ENCODE measurements at places on chromosomes 13 and 19.
A peak's percentile ranks its signal among the peaks of the same experiment; 100 is the strongest.

- DNase-seq: peak; percentile 69
Measured at GRCh38 chr19:13207846-13208671, 57.8 kb downstream of the IER2 start.

DNA sequence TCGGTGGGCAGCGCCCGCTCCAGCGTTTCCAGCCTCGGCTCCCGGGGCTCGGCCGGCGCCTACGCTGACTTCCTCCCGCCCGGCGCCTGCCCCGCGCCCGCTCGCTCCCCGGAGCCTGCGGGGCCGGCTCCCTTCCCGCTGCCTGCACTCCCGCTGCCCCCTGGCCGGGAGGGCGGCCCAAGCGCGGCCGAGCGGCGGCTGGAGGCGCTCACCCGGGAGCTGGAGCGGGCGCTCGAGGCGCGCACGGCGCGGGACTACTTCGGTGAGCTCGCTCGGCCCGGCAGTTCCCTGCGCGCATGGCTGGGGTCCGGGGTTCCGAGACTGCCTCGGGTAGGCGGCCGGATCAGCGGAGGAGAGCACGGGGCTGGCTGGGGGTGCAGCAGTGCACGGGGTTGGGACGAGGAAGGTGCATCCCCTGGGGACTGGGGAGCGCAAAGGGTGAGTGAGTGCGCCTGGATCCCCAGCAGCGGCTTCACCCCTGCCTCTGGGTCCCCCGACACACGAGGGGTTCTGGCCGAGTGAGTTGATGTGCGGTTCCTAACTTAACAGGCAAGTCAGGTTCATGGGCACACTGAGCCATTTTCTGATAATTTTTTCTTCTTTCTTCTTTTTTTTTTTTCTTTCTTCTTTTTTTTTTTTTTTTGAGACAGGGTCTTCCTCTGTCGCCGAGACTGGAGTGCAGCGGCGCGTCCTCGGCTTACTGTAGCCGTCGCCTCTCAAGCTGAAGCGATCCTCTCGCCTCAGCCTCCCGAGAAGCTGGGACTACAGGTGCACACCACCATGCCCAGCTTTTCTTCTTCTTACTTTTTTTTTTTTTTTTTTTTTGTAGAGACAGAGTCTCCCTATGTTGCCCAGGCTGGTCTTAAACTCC lies 1.1 kb downstream of the WTIP start:
- DNase-seq: no peak

DNA sequence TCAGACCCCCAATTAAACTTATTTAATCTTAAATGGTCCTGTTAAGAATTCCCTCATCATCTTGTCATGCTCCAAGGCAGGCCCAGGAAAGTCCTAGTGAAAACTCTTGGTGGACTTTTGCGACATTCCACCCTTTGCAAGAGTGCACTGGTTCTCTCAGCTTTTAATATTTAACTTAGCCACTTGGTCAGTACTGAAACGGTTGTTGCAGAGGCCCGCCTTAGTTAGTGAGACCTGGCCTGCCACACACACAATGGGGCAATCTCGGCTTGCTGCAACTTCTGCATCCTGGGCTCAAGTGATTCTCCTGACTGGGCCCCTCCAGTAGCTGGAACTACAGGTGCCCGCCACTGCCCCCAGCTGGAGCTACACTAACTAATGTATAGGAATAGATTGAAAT lies 1366.0 kb downstream of the UQCRFS1 start:
- DNase-seq: no peak

GRCh38 chr19:57434386-57435061 lies 601 bp upstream of the ZNF749 start:
- no peak for DNase-seq

DNA sequence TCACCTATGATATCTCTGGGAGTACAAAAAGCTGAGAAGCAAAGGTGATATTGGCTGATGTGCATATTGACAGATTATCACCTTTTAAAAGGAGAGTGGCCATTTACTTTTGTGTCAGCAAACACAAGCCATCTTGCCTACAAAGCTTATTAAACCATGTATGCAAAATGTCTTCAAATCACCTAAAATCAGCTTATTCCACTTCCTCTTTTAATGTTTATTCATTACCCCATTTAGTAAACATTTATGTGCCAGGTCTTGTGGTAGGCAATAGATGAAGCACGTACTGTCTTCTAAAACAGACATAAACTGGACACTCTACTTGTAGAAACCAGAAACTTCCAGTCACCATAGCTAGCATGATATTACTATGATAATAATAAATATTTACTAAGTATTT lies 354.6 kb downstream of the RBM26 start:
- DNase-seq: no peak

- DNase-seq: no peak
Measured at GRCh38 chr19:1151037-1151724, 22.9 kb downstream of the SBNO2 start.

GRCh38 chr13:97348569-97349100 lies 85.3 kb upstream of the RAP2A start:
- DNase-seq: no peak

GRCh38 chr13:38412266-38412665 lies 62.6 kb downstream of the UFM1 start:
- no peak for DNase-seq

- DNase-seq: no peak
Measured at GRCh38 chr19:18452386-18452785, 14.5 kb upstream of the ISYNA1 start.

DNA sequence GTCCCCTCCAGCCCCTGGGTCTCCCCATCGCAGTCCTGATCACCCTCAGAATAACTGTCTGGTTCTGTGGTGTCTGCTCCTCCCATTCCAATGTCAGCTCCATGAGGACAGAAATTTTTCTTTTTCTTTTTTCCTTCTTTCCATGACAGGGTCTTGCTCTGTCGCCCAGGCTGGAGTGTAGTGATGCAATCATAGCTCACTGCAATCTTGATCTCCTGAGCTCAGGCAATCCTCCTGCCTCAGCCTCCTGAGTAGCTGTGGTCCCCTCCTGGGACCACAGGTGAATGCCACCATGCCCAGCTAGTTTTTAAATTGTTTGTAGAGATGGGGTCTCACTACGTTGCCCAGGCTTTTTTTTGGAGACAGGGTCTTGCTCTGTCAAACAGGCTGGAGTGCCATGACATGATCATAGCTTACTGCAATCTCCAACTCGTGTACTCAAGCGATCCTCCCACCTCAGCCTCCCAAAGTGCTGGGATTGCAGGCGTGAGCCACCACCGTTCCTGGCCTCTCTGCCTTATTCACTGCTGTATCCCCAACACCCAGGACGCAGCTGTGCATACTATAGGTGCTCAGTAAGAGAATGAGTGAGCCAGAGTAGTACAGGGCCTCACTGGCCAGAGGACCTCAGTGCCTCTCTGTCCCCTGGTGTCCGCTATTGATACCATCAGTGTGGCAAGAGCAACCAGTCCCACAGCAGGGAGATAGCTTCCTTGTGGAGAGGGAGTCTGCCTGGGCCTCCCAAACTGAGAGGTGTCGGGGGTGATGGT lies 5.2 kb upstream of the DOCK6 start:
- no peak for DNase-seq

GRCh38 chr19:13146763-13147563 lies 3.2 kb downstream of the STX10 start:
- DNase-seq: no peak

- DNase-seq: no peak
Measured at GRCh38 chr19:29086182-29086581, 126.8 kb downstream of the UQCRFS1 start.

DNA sequence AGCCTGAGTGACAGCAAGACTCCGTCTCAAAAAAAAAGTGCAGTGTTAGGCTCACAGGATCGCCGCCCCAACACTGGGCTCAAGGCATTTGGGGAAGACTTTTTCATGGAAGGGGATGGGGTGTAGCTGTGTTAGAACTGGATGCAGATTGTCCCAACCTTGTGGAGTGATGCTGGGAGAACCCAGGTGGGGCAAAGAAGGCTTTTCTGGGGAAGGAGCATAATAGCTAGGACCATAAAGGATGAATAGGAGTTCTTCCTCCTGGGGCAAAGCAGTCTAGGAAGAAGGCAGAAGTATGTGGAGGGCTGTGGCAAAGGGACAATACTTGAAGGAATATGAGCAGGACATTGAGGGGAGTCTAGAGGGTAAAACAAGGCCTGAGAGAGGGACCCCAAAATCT lies 11.2 kb downstream of the TLE6 start:
- no peak for DNase-seq

- no peak for DNase-seq
Measured at GRCh38 chr13:44075113-44075512, 195.4 kb downstream of the LACC1 start.

- DNase-seq: no peak
Measured at GRCh38 chr19:16272945-16273344, 51.7 kb upstream of the KLF2 start.

DNA sequence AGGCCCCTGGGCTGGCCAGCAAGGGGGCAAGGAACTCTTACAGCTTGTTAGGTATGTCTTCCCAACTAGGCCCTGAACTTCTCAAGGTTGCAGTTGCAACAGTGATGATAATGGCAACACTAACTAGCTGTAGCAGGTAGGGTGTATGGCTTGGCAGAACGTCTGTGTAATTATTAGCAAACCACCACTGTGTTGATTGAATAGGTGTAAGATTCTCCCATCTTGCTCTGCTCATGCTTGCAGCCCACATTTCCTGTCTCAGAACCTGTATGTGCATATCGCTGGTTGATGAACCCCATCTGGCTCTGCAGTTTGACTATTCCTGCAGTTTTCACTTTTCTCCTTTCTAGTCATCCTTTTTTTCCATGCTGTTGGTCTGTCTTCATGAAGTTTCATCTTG lies 178.8 kb downstream of the KATNAL1 start:
- no peak for DNase-seq

- DNase-seq: no peak
Measured at GRCh38 chr19:57648331-57649003, 15.5 kb downstream of the ZNF211 start.

- DNase-seq: peak; percentile 68
Measured at GRCh38 chr19:4327252-4327876, 11.3 kb downstream of the STAP2 start.

DNA sequence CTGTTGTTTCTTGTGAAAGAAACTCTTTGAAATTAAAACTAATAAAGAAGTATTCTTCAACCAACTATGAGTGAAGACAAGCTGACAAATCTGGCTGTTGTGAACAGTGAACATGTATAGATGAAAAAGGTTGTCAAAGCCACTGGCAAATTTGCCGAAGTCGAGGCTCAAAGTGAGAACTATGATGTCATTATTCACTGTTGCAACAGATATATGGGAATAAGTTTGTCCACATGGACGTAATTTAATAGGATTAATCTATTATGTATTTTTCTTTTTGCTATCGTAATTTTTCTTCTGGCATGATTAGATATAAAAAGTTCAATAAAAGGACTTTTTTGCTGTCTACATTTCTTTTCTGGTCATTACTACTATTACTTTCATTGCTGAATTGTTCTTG lies 223.2 kb upstream of the ZNF507 start:
- DNase-seq: no peak

DNA sequence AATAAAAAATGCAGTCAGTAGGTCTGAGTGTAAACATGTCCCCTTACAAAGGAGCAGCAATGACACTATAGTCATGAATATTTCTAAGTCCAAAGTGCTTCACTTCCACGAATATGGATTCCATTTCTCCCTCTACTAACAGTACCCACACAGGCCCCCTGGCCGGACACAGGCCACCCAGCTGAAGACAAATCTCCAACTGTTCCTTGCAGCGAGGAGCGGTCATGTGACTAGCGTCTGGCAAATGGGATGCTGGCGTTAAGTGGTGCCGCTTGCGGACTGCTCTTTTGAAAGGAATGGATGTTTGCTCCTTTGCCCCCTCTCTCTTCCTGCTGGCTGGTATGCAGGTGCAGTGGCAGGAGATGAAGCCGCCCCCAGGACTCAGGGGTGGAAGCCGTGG lies 16.2 kb downstream of the PPP1R12C start:
- DNase-seq: no peak

DNA sequence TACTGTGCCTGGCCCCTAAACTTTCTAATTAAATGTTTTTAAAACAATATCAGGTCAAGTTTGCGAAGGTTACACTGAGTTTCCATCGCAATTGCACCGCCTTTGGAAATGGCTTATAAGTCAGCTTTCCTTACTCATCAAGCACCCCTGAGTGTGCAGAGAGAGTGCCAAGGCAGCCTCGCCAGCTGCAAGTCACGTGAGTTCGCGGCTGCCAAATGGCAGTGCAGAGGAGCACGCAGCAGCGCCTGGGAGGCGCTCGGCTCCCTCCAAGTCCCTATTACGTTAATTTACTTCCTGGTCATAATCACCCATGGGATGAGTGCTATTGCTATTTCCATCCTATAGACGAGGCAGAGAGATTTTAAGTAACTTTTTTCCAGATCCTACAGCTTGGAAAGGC lies 319.6 kb downstream of the TEX29 start:
- DNase-seq: no peak

- DNase-seq: no peak
Measured at GRCh38 chr19:22735911-22736645, 47.9 kb downstream of the ZNF99 start.

- DNase-seq: no peak
Measured at GRCh38 chr13:72696579-72696978, 30.9 kb downstream of the MZT1 start.

Data from activated naive CD4-positive, alpha-beta T cell treated with Interleukin-2 at 50 U/mL for 16 hours (primary cell).